Neuronal stem cell (in vitro differentiated cells): ENCODE measurements at places on chromosomes 5 and 9.

GRCh38 chr9:35452481-35452880 is 37.4 kb upstream of the RUSC2 start:
- no peaks in the 10 kb centered on the region for H3K4me1 ChIP-seq
- no peak for DNase-seq
- H3K36me3 ChIP-seq = no peaks in the 10 kb centered on the region
- H3K27ac ChIP-seq = no peak overlapping the region
- H3K4me3 ChIP-seq = no peak overlapping the region

DNA sequence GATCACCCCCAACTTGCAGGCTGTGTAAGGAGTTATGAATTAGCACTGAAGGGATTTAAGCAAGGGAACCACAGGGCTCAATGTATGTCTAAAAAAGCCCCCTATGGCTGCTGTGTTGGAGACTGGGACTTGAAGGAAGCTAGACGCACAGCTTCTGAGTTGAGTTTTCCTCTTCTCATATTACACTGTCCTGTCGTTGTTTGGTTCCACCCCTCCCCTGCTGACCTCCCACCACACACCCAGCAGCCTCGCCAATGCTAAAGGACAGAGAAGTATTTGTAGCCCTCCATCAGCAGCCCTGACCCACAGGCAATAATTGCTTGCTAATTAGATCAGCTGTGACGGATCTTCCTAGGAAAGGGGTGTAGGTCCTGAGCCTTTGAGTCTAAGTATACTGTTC is 15.1 kb upstream of the CARTPT start:
- H3K36me3 ChIP-seq = no peaks in the 10 kb centered on the region
- H3K27me3 ChIP-seq = no peaks in the 10 kb centered on the region
- no peak overlapping the region for H3K4me3 ChIP-seq
- no peak overlapping the region for H3K27ac ChIP-seq

DNA sequence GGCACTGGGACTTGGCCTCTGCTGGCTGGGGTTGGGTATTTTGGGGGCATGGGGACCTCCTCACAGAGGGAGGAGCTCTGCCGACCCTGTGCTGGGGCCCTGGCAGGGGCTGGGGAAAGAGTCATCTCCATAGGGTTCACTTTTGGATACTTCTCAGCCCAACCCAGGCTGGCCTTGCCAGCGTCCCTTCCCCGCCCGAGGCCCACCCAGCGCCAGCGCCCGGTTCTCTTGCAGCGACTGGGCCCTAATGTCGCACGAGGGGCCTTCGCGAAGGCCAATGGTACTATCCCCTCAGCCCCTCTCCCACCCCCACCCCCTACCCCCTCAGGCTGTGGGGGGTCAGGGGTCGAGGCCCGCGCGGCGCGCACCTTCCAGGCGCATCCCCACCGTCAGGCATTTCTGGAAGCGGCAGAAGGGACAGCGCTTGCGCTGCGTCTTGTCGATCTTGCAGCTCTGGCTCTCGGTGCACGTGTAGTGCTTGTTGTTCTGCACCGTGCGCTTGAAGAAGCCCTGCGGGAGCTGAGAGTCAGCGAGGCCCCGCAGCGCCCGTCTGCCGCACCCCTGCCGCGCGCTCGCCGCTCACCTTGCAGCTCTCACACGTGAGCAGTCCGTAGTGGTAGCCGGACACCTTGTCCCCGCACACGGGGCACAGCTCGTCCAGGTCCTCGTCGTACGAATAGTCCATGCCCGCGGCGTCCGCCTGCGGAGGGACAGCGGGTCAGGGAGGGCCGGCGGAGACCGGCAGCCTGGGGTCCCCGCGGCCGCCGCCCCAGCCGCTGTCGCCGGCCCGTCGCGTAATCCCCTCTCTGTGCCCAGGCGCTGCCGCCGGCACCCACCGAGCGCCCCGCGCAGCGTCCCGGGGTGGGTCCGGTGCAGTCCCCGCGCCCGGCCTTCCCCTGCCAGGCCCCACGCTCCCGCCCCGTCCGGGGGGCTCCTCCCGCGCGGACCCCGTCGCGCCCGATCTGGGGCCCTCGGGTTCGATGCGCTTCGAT is 4.2 kb downstream of the NR5A1 start:
- no peaks in the 10 kb centered on the region for H3K4me1 ChIP-seq
- DNase-seq = no peak
- H3K4me3 ChIP-seq = peak overlapping the region; percentile 39
- no peaks in the 10 kb centered on the region for H3K36me3 ChIP-seq
- H3K27ac ChIP-seq = no peak overlapping the region

- no peak overlapping the region for H3K27ac ChIP-seq
- no peak for DNase-seq
Observed at GRCh38 chr5:134530301-134531077, 5.0 kb downstream of the JADE2 start.

DNA sequence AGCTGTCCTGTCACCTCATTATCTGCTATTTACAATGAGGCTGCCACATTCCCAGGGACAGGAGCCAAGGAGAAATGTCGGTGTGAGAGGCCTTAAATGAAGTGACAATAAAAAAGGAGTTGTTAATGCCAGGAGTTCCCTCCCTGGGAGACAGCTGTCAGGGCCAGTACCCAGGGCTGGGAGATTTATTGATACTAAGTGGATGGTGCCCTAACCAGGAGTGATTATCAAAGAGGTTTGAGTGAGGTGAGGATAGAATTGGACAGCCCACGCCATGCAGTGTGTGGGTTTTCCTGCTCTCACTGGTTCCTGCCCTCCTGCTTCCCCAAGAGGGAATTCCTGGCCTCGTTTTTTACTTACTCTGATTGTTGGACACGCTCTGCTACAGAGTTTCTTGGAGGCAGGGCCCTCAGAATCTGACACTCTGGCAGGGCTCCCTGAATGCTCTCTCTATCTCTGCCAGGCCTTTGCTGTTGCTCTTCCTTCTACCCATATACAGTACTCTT is 150.8 kb downstream of the GRIA1 start:
- no peak overlapping the region for H3K27ac ChIP-seq
- no peaks in the 10 kb centered on the region for H3K36me3 ChIP-seq
- H3K4me1 ChIP-seq = peaks cover 12% of the 10 kb centered on the region
- DNase-seq = no peak
- no peak overlapping the region for H3K4me3 ChIP-seq

- peaks cover under 1% of the 10 kb centered on the region for H3K36me3 ChIP-seq
- no peaks in the 10 kb centered on the region for H3K27me3 ChIP-seq
- no peak overlapping the region for H3K4me3 ChIP-seq
- DNase-seq = no peak
Observed at GRCh38 chr5:61504143-61504770, 172.2 kb downstream of the ZSWIM6 start.

DNA sequence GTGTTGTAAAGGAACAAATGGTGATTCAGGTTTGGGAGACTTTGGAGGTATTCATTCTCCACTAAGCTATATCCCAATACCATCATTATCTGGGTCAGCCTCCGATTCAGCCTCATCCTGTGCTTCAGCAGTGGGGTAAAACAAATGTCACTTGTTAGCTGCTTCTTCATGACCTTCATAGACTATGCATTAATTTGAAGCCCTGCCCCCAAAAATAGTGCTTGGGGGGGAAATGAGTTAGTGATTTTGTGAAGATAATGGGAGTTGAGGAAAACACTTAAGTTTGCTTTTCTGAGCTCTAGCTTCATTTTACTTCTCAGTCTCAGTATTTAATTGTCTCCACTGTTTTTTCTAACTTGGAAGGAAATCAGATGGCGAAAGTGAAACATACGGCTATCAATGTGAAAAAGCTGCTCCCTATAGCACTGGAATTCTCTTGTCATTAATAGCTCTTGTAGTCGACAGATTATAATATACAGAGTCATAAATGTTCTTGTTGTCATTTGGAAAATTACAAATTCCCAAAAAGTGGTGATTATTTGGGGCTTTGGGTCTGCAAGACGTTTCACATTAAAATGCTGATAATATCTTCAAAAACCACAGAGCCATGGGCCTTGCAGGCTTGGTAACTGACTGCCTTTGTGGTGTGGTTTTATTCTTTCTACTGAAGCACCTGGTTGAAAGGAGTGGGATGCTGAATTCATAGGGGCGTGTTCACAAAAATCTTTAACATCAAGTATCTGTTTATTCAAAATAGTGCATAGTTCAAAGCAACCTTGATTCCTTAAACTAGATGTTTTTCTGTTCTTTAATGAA is 40.0 kb downstream of the PIK3R1 start:
- no peak overlapping the region for H3K27ac ChIP-seq
- H3K4me1 ChIP-seq = peaks cover 9% of the 10 kb centered on the region
- H3K36me3 ChIP-seq = no peaks in the 10 kb centered on the region
- DNase-seq = no peak
- no peak overlapping the region for H3K4me3 ChIP-seq

DNA sequence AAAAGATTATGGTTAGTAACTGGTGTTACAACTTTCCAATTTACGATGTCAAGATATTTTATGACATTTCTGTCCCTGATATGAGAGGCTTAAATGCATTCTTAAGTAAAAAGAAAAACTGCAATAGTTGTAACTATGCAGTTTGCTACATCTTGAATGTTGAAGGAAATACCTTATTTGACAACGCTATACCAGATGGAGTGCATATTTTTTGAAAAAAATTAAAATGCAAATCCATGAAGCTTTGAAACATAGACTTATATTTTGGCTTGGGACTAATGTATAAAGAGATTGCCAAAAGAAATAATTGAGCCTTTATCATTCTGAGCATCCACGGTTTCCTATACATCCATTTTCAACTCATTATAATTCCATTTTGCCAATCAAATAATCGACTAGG is 579.4 kb downstream of the TAF11L14 start:
- H3K36me3 ChIP-seq = no peaks in the 10 kb centered on the region
- no peak overlapping the region for H3K4me3 ChIP-seq
- DNase-seq = no peak
- H3K27me3 ChIP-seq = no peaks in the 10 kb centered on the region
- H3K4me1 ChIP-seq = no peaks in the 10 kb centered on the region

GRCh38 chr5:150409638-150410523 is 2.8 kb downstream of the CD74 start:
- no peaks in the 10 kb centered on the region for H3K27me3 ChIP-seq
- H3K27ac ChIP-seq = peak overlapping the region; percentile 26
- peak; percentile 82 for DNase-seq
- peak overlapping the region; percentile 49 for H3K4me3 ChIP-seq
- peaks cover 9% of the 10 kb centered on the region for H3K4me1 ChIP-seq
- H3K36me3 ChIP-seq = no peaks in the 10 kb centered on the region

- no peaks in the 10 kb centered on the region for H3K27me3 ChIP-seq
- no peaks in the 10 kb centered on the region for H3K36me3 ChIP-seq
- H3K27ac ChIP-seq = no peak overlapping the region
- no peaks in the 10 kb centered on the region for H3K4me1 ChIP-seq
Observed at GRCh38 chr9:88322906-88323566, 65.2 kb upstream of the SPIN1 start.

GRCh38 chr5:86807046-86808031 is 189.6 kb downstream of the COX7C start:
- H3K27me3 ChIP-seq = no peaks in the 10 kb centered on the region
- no peak overlapping the region for H3K27ac ChIP-seq
- DNase-seq = no peak
- H3K36me3 ChIP-seq = no peaks in the 10 kb centered on the region
- H3K4me1 ChIP-seq = no peaks in the 10 kb centered on the region
- H3K4me3 ChIP-seq = no peak overlapping the region

DNA sequence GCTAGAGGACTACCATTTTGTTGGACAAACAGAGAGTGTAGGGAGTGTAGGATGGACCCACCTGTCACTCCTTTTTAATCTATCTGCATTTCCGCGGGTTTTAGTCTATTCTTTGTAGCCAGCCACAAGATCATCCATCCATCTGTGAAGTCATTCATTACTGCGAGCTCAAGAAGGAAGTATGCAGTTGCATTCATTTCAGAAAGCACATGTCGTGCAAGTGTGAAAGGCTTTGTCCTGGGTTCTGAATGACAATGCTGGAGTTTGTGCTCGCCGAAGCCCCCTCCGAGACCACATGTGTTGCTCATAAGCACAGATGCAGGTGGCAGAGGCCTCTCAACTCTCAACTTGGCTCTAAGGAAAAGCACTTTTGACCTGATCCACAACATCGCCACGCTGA is 70.3 kb upstream of the BASP1 start:
- DNase-seq = no peak
- H3K27me3 ChIP-seq = no peaks in the 10 kb centered on the region
- no peak overlapping the region for H3K27ac ChIP-seq
- H3K4me1 ChIP-seq = peaks cover 11% of the 10 kb centered on the region
- no peak overlapping the region for H3K4me3 ChIP-seq

- H3K27me3 ChIP-seq = no peaks in the 10 kb centered on the region
- H3K36me3 ChIP-seq = no peaks in the 10 kb centered on the region
- DNase-seq = no peak
- no peak overlapping the region for H3K27ac ChIP-seq
Observed at GRCh38 chr9:91025856-91026255, 224.2 kb downstream of the SYK start.

DNA sequence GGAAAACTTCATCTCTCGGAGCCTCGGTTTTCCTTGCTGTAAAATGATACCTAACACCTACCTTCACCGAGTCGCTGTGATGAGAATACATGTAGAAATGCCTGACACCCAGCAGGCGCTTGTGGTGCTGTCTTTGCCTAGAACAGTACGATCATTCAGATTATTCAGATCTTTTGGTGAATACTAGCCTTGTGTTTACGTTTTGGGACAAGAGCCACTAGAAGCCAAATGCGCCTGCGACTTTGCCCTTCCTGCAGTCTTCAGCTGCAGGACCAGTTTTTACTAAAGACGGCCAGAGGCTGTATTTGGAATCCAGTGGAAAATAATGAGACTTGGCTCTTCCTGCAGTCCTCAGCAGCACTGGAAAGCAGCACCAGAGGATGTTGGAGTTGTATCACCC is 189.6 kb downstream of the TRIO start:
- no peak for DNase-seq
- H3K36me3 ChIP-seq = peaks cover 8% of the 10 kb centered on the region
- H3K27ac ChIP-seq = no peak overlapping the region

GRCh38 chr9:28841775-28842174 is 1268.5 kb upstream of the C9orf72 start:
- no peaks in the 10 kb centered on the region for H3K4me1 ChIP-seq
- H3K4me3 ChIP-seq = no peak overlapping the region

- H3K27me3 ChIP-seq = no peaks in the 10 kb centered on the region
- H3K4me3 ChIP-seq = no peak overlapping the region
- DNase-seq = no peak
- H3K36me3 ChIP-seq = no peaks in the 10 kb centered on the region
Observed at GRCh38 chr5:65742565-65743231, 20.7 kb downstream of the NLN start.

GRCh38 chr5:86689103-86689729 is 71.5 kb downstream of the COX7C start:
- H3K4me1 ChIP-seq = peaks cover 3% of the 10 kb centered on the region
- H3K4me3 ChIP-seq = no peak overlapping the region
- H3K27ac ChIP-seq = no peak overlapping the region
- no peaks in the 10 kb centered on the region for H3K36me3 ChIP-seq
- H3K27me3 ChIP-seq = no peaks in the 10 kb centered on the region

DNA sequence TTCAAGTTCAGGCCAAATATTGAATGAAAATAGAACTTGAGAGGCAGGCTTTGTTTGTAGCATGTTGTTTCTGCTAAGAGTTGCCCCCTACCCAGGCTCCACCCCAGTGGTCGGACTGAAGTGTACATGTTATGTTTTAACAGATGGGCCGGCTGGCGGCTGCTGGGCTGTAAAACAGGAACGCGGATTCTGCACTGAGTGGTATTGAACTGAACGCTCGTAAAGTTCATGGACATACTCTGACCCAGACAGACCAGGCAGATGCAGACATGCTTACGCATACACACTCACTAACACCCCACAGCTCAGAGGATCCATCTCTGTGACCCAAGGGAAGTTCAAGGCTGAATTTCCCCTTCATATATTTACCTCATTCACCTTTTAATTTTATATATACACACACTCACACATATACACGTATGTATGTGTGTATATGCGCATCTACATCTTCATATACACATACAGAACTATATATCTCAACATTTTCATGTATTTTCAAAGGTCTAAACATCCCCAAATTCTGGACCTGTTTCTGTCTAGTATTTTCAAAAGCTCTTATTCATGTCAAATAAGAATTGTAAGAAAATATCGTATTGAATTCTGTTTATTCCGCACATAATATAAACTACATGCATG is 1.4 kb downstream of the MARCHF3 start:
- H3K27me3 ChIP-seq = peaks cover 14% of the 10 kb centered on the region
- no peaks in the 10 kb centered on the region for H3K36me3 ChIP-seq
- no peak overlapping the region for H3K27ac ChIP-seq
- H3K4me3 ChIP-seq = no peak overlapping the region
